ENCODE measurements at places on chromosomes 3 and 15.

- no peak for DNase-seq
Observed at GRCh38 chr3:195856410-195857084, 44.8 kb upstream of the MUC4 start.

DNA sequence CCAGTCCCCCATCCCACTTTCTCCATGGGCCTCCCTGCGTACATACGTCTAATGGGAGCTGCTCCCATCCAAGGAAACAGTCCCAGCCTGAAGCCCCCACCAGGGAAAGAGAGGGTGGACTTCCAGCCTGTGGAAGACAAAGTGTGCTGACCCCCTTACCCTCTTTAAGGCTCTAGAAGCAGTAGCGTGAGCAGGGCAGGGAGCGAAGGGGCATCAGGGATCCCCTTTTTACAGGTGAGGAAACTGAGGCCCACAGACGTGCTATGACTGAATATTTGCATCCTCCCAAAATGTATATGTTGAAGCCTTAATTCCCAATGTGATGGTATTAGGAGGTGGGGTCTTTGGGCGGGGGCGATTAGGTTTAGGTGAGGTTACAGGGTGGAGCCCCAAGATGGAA, 83.4 kb downstream of the TOP2B start:
- DNase-seq: no peak

DNA sequence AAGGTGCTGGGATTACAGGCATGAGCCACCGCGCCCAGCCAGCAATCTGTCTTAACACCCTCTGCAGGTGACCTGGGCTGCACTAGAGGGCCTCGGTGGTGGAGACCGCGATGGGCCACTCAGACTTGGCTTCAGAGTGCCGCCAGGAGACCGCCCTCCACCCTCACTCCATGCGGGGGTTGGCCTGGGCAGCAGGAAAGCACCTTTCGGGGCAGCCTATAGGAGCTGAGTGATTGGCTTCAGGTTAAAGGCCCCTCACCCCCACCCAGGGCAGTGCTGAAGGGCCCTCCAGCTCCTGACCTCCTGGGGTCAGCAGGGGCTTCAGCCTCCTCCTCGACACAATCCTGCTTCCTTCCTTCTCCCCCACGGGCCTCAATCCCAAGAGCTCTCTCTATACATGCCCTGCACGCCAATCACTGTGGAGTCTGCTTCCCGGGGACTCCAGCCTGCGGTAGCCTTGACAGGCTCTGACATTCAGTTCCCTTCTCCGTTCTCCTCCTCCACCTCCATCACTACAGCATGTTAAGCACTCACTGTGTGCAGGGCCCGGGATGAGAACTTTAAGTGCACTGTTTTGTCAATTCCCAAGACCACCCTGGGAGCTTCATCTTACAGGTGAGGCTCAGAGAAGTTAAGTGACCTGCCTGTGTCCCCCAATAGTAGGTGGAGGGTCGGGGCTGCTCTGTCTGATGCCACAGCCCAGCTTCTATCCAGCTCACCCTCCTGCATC, 225.3 kb downstream of the XXYLT1 start:
- DNase-seq: no peak

DNA sequence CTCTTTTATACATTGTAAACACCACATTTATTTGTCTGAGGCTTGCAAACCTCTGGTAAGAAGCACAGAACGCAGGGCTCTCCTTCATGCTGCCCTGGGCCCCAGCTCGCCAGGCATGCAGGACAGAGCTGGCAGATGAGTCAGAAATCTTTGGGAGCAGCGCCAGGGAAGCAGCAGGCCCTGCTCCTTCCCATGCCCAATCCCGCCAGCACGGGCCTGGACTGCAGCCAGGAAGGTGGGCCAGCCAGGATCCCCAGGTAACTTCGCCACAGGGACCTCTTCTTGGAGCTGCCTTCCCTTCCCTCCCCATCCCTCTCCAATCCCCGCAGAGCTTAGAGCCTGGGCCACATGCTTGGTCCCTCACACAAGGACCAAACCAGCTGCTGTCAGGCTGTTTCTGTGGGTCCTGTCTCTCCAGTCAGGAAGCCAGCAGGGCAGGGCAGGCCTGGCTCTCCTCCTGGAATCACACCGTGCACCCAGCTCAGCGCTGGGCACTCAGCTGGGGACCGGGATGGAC, 8.8 kb downstream of the STOML1 start:
- DNase-seq: peak; percentile 85

- DNase-seq: no peak
Observed at GRCh38 chr15:69876064-69876940, 221.4 kb downstream of the TLE3 start.

- DNase-seq: no peak
Observed at GRCh38 chr15:73695773-73696640, 11.8 kb downstream of the CD276 start.

- DNase-seq: peak; percentile 27
Observed at GRCh38 chr3:114569186-114569585, 275.4 kb downstream of the TIGIT start.

GRCh38 chr3:5002174-5002870, 23.1 kb downstream of the BHLHE40 start:
- DNase-seq: peak; percentile 30

DNA sequence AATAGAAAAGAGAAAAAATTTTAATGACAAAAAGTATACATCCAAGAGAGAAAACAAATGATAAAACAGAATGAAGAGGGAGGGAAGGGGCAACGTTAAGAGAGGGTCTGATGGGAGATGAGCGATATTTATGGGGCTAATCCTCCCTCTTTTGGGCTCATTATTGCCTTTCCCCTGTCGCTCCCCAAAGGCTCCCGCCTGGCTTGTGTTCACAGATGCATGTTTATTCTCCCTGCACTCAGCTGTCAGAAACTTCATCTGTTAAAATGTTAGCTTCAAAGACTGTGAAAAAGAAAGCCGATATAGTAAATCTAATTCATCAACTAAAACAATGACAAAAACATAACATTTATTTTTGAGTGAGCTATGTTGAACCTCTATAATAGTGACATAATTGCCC, 74.3 kb downstream of the GABRB3 start:
- no peak for DNase-seq

- DNase-seq: peak; percentile 62
Observed at GRCh38 chr15:66401130-66402021, 14.7 kb downstream of the MAP2K1 start.

- no peak for DNase-seq
Observed at GRCh38 chr15:68218847-68219798, 10.4 kb downstream of the CLN6 start.

GRCh38 chr3:101050046-101050445, 56.8 kb upstream of the ABI3BP start:
- no peak for DNase-seq

GRCh38 chr15:58361273-58361759, 70.5 kb upstream of the LIPC start:
- DNase-seq: peak; percentile 94

GRCh38 chr15:49875392-49875791, 243.6 kb downstream of the ATP8B4 start:
- DNase-seq: no peak

GRCh38 chr15:74127255-74127953, 3.0 kb upstream of the ISLR2 start:
- peak; percentile 86 for DNase-seq

GRCh38 chr3:2706144-2706835, 403.9 kb downstream of the IL5RA start:
- no peak for DNase-seq

- DNase-seq: no peak
Observed at GRCh38 chr3:43647331-43648166, 25.7 kb upstream of the ANO10 start.

DNA sequence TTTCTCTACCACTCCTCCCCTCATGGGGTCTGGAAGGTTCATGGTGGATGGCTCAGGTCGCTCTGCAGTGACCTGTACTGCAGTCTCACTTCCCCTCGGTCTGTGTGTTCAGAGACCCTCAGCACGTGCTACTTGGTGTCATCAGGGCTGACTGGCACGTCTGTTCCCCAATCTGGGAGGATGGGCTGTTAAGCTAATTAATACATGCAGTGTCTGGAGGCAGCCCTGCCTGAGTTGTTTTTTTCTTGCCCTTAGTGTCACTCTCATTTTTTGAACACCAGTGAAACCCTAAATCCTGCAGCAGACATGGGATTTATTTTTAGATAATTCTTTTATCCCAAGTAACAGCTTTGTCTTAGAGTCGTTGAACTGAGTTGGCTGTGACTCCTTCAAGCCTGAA, 64.6 kb downstream of the ARNT2 start:
- DNase-seq: no peak

DNA sequence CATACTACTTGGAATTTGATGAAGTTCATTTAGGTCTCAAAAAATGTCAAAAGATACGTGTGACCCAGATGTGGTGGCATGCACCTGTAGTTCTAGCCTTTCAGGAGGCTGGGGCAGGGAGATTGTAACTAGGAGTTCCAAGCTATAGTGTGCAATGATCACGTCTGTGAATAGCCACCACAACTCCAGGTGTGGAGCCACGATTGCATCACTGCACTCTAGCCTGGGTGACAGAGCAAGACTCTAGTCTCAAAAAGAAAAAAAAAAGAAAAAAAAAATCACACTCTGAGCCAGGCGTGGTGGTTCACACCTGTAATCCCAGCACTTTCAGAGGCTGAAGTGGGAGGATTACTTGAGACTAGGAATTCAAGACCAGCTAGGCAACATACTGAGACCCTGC, 14.2 kb downstream of the MAP4 start:
- DNase-seq: no peak

DNA sequence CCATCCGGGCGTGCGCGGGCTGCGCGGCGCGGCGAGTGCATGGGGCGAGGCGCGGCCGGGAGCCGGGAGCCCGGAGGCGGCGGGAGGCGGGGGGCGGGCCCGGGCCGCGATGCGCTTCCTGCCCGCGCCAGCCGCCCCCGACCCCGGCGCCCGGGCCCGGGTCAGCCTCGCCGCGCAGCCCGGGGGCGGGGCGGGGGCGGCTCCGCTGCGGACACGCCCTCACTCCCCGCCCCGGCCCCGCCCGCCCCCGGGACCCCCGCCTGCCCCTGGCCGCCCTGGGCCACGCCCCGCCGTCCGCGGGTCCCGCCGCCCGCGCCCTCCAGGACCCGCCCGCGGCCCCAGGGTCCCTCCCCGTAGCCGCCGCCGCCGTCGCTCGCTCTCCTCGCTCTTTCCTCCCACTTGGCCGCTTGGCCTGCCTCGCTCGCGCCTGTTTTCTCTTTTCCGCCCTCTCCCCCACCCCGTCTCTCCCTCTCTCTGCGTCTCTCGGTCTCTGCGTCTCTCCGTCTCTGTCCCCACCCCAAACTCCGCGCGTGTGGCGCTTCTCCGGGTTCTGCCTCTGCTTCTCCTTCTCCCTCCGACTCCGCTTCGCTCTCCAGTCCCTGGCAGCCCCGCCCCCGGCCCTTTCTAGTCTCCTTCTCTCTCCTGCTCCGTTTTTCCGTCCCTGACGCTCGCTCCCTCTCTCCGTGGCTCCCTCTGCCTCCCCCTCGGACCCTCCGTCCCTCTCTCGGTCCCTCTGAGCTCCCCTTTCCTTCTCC, at the start of gene PLXND1:
Gene PLXND1, minus strand, starts transcription at position 41 of the 755 bp plus-strand sequence. Its CDS starts 37 bp downstream, at position 4.
- DNase-seq: peak; percentile 59

- DNase-seq: no peak
Observed at GRCh38 chr3:163328680-163329079, 1749.6 kb downstream of the SI start.

All from fibroblast of skin of right biceps (primary cell).